ENCODE measurements at places on chromosomes 1 and 21.
A peak's percentile ranks its signal among the peaks of the same experiment; 100 is the strongest.

- no peak overlapping the region for H3K4me3 ChIP-seq
- peak; percentile 37 for DNase-seq
- no peaks in the 10 kb centered on the region for H3K36me3 ChIP-seq
- H3K4me1 ChIP-seq = peaks cover 15% of the 10 kb centered on the region
Observed at GRCh38 chr21:43287795-43288755, 119.3 kb downstream of the CRYAA start.

DNA sequence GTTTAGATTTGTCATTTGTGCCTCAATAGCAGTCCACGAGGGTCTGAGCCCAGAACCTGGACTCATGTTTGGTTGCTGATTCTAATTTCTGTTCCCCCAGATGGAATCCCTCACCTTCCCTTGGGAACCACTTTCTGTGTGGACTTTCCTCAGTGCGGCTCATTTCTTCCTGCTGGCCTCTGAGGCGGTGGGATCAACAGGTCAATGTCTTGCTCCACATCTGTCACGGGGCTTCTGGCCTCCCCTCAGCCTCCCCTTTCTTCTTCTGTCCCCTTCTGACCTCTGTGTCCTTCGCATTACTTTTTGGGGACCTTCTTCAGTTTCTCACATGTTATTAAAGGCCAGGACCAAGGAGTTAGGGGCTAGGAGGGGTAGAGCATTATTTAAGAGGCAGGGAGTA lies 49.2 kb upstream of the PRELP start:
- peaks cover 9% of the 10 kb centered on the region for H3K4me1 ChIP-seq
- no peak overlapping the region for H3K4me3 ChIP-seq
- H3K27ac ChIP-seq = no peak overlapping the region
- no peaks in the 10 kb centered on the region for H3K27me3 ChIP-seq
- no peaks in the 10 kb centered on the region for H3K36me3 ChIP-seq

DNA sequence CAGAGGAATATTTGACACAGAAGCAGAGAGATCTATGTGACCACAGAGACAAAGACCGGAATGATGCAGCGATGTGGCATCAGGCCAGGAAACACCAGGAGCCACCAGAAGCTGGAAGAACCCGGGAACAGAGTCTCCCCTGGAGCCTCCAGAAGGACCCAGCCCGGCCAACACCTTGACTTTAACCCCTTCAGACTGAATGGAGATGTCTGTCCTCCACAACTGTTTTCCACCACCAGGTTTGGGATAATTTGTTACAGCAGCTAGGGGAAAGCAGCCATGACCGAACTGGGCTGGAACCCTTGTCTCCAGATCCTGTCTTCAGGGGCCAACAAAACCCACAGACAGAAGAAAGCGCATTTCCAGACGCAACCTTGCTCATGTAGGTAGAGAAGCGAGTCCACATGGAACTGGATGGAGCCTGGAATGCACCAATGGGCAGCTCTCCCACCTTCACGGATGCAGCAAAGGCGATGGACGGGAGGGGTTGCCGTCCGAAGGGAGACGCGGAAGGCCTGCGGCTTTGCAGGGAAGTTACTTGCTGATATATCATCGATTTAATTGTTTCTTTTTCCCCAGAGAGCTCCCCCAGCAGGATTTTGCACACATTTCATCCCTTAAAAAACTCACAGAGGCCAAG lies 396.6 kb downstream of the NPHP4 start:
- DNase-seq = no peak
- H3K4me1 ChIP-seq = peaks cover 18% of the 10 kb centered on the region
- no peaks in the 10 kb centered on the region for H3K27me3 ChIP-seq
- H3K36me3 ChIP-seq = no peaks in the 10 kb centered on the region
- no peak overlapping the region for H3K4me3 ChIP-seq

DNA sequence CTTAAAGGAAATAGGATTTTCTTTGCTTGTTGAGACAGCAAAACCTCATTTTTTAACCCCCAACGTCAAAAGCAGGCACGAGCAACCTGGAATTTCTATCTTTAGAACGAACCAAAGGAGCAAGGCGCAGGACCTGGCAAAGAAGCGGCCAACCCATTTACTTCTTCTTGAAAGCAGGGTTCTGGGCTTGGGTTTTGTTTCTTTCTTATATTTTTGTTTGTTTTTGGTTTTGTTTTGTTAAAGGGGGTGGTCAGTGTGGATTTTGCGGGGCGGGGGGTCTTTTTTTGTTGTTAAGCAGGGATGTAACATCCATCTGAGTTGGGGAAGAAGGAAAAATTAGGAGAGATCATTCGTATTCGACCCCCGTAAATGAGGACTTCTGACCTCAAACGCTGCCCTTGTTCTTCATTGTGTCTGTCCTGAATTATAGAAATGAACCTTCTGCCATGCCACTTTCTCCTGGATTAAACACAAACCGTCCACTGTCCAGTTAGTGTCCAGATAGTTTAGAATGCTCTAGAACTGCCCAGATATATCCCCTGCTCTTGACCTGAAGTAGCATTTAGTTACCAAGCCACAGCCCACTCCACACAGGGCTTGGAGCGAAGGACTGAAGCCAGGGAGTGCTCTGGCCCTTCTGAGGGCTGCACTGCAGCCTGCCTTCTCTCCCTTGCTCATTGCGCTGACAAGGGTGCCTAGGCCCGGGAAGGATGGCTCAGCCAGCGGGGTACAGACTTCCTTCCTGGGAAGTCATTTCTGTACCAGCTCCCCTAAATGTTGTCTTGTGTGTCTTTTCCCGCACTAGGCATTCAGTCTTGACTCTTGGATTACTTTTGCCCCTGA lies 909 bp upstream of the APP start:
- H3K4me3 ChIP-seq = peak overlapping the region; percentile 24
- no peaks in the 10 kb centered on the region for H3K27me3 ChIP-seq
- no peak for DNase-seq
- no peaks in the 10 kb centered on the region for H3K36me3 ChIP-seq
- peak overlapping the region; percentile 88 for H3K27ac ChIP-seq

DNA sequence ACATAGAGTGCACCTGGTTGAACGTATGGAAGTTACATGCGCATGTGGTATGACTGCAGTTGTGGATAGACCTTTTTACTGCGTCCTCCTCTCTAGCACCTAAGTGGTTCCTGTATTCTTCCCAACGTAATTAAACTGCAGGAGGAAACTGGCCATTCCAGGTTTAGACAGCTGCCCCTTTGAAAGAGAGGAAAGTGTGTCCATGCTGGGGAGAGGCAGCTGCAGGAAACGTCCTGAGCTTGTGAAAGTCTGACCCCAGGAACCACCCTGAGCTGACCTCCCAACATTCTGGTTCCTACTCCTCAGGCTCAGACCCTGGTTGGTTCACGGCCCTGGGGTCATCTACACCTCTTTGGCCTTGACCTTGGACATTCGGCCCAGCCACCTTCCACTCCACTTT lies 309.3 kb downstream of the DISC1 start:
- no peak overlapping the region for H3K4me3 ChIP-seq
- no peaks in the 10 kb centered on the region for H3K36me3 ChIP-seq
- no peak overlapping the region for H3K27ac ChIP-seq
- DNase-seq = no peak
- peaks cover 20% of the 10 kb centered on the region for H3K4me1 ChIP-seq

- H3K4me3 ChIP-seq = no peak overlapping the region
- no peak overlapping the region for H3K27ac ChIP-seq
- H3K36me3 ChIP-seq = no peaks in the 10 kb centered on the region
- H3K4me1 ChIP-seq = no peaks in the 10 kb centered on the region
- no peak for DNase-seq
Observed at GRCh38 chr1:218078916-218079315, 206.2 kb upstream of the RRP15 start.

DNA sequence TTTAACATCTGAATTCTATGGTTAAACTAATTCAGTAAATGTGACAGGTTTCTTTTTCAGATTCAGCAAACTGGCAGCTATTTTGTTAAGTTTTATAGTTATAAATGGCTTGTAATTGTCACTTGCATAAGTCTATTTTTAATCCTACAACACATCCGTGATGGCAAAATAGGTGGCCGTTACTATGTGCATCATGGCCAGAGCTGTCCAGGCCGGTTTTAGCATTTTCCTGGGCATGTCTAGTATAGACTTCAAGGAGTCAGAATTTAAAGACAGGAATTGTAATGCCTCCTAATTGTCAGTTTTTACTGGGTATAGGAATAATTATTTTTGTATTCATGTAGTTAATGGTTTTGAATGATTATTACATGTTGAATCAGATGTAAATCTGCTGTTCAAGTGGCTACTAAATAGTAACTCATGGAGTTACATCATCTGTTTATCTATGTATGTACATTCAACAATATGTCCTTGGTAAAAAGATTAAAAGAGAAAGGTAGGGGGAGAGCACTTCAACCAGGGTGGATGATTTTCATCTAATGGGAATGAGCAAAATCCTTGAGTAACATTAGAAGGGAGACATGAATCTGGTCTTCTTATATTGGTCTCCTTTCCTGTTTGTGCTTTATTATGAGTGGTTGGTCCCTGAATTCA lies 3.2 kb upstream of the B3GALT2 start:
- H3K4me3 ChIP-seq = no peak overlapping the region
- no peaks in the 10 kb centered on the region for H3K36me3 ChIP-seq
- H3K4me1 ChIP-seq = peaks cover 31% of the 10 kb centered on the region
- H3K27me3 ChIP-seq = no peaks in the 10 kb centered on the region
- H3K27ac ChIP-seq = no peak overlapping the region

GRCh38 chr1:154272999-154273563 lies 652 bp downstream of the HAX1 start:
- peaks cover 22% of the 10 kb centered on the region for H3K4me1 ChIP-seq
- H3K27ac ChIP-seq = peak overlapping the region; percentile 84
- peak overlapping the region; percentile 42 for H3K4me3 ChIP-seq
- H3K27me3 ChIP-seq = no peaks in the 10 kb centered on the region
- DNase-seq = no peak
- H3K36me3 ChIP-seq = no peaks in the 10 kb centered on the region

DNA sequence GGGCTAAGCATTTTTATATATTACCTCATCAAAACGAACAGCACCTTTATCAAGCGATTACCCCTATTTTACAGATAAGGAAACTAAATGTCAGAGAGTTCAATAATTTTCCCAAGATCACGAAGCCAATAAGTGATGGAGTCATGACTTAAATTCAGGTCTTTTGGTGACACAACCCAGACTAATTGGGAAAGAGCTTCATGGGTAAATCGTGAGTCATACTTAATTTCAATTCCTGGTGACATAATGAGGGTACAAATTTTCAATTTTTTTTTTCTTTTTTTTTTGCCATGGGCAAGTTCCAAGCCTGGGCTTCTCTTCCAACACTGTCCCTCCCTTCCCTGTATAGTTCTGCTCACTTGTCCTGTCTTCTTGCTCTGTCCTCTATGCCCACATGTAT lies 30.1 kb upstream of the IL10 start:
- H3K4me3 ChIP-seq = no peak overlapping the region
- H3K27ac ChIP-seq = no peak overlapping the region
- no peaks in the 10 kb centered on the region for H3K27me3 ChIP-seq
- DNase-seq = no peak
- H3K4me1 ChIP-seq = peaks cover 17% of the 10 kb centered on the region
- H3K36me3 ChIP-seq = no peaks in the 10 kb centered on the region

DNA sequence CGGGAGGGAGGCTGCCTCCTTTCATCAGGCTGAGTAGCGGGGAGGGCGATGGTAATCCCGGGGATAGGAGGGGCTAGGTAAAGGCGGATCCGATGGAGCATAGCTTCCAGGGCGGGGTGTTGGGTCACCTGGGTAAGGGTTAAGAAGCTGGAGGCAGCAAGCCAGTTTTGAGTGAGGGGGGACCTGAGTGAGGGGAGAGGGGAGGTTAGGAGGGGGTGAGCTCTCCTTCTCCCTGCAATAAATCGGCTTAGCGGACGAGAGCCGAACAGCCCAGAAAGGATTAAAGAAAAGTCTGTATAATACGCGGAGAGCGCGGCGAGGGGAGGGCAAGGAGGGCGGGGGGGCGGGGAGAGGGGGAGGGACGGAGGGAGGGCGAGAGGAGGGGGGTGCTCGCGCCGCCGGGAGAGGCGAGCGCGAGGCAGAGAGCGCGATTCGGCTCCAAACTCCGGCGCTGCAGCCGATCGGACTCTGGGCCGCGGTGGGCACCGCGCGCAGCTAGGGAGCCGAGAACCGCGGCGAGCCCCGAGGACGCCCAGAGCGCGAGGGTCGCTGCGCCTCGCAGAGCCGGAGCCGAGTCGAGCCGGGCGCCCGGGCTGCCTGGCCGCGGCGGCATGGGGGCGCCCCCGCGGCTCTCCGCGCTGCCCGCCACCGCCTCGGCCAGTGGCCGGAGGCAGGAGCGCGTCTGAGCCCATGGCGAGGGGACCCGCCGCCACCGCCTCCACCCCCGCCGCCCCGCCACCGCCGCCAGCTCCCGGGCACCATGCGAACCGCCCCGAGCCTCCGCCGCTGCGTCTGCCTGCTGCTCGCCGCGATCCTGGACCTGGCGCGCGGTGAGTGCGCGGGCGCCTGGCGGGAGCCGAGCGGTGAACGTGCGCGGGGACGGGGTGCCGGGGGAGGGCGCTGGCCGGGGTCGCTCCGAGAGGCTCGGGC lies at the start of gene IGSF21:
Gene IGSF21, plus strand, starts transcription at position 430 of the 930 bp plus-strand sequence. Its CDS starts 331 bp downstream, at position 761.
- no peak within 1 kb of the TSS for H3K27ac ChIP-seq
- no peaks in the 10 kb centered on the region for H3K27me3 ChIP-seq
- DNase-seq = no peak
- no peaks in the 10 kb centered on the region for H3K36me3 ChIP-seq

DNA sequence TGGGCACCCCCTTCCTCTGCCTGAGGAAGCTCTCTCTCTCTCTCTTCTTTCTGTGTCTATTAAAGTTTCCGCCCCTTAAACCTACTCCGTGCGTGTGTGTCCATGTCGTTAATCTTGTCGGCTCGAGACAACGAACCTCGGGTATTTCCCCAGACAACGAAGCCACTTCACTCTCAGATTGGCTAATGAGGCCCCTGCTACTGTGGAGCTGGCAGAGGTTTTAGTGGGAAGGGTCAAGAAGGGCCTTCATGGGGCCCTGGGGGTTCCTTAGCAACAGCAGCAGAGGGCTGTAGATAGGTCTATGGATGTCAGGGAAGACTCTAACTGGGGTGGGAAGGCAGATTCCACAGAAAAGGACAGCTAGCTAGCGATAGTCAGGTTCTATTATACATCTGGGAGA lies 239.8 kb upstream of the RAB4A start:
- no peak for DNase-seq
- H3K27ac ChIP-seq = no peak overlapping the region

GRCh38 chr1:162007466-162007865 lies 16.2 kb downstream of the OLFML2B start:
- H3K4me1 ChIP-seq = peaks cover 17% of the 10 kb centered on the region
- no peaks in the 10 kb centered on the region for H3K36me3 ChIP-seq
- no peak for DNase-seq

GRCh38 chr1:246587606-246588005 lies 21.4 kb downstream of the CNST start:
- H3K4me1 ChIP-seq = peaks cover 28% of the 10 kb centered on the region
- no peaks in the 10 kb centered on the region for H3K27me3 ChIP-seq
- no peak for DNase-seq

DNA sequence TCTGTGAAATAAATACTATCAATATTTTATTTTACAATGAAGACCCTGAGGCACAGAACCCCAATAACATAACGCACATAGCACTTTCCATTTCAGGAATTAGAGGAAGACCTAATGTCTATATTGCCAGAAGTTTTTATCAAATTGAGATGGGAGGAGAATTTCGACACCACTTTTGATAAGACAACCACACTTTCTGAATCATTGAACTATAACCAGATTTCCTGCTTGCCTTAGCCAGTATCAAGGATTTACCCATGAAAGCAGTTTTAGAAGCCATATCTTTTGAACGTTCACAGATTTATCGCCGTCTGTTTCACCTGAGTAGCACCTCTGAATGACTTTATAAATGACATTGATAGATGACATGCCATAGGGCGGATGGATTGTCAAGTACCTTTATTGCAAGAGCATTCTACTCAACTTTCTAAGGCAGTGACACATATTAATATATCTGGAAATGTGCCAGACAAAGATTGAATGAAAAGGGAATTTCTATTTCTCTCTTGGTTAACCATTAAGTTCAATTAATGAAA lies 768.4 kb downstream of the LTN1 start:
- no peak overlapping the region for H3K27ac ChIP-seq
- no peak overlapping the region for H3K4me3 ChIP-seq
- H3K36me3 ChIP-seq = no peaks in the 10 kb centered on the region
- H3K27me3 ChIP-seq = no peaks in the 10 kb centered on the region

Measured in body of pancreas (tissue), 4 donors.